ENCODE measurements at places on chromosomes 2 and 18.
A peak's percentile ranks its signal among the peaks of the same experiment; 100 is the strongest.

DNA sequence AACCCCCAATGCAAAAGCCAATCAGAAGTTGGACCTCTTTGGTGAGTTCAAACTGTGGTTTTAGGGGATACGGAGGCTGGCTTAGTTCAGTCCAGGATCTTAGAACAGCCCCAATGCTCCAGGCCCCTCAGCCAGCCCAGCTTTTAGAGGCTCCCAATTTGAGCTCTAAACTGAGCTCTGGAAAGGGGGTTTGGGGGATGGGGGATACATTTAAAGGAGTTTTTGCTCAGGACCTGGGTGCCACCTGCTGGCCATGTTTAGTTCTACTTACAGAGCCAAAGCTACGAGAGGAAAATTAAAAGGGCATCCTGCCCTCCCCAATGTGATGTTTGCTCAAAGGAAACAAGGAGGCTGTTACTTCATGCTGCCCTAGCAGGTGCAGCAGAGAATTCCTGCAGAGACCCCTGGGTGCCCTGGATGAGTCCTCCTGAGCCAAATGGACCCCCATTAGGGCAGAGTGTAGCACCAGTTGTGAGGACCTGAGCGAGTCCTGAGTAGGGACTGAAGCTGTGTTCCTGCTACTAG, 15.9 kb upstream of the TMEM214 start:
- no peaks in the 10 kb centered on the region for H3K27me3 ChIP-seq
- no peak for DNase-seq
- H3K4me3 ChIP-seq, result no peak overlapping the region
- no peaks in the 10 kb centered on the region for H3K36me3 ChIP-seq

DNA sequence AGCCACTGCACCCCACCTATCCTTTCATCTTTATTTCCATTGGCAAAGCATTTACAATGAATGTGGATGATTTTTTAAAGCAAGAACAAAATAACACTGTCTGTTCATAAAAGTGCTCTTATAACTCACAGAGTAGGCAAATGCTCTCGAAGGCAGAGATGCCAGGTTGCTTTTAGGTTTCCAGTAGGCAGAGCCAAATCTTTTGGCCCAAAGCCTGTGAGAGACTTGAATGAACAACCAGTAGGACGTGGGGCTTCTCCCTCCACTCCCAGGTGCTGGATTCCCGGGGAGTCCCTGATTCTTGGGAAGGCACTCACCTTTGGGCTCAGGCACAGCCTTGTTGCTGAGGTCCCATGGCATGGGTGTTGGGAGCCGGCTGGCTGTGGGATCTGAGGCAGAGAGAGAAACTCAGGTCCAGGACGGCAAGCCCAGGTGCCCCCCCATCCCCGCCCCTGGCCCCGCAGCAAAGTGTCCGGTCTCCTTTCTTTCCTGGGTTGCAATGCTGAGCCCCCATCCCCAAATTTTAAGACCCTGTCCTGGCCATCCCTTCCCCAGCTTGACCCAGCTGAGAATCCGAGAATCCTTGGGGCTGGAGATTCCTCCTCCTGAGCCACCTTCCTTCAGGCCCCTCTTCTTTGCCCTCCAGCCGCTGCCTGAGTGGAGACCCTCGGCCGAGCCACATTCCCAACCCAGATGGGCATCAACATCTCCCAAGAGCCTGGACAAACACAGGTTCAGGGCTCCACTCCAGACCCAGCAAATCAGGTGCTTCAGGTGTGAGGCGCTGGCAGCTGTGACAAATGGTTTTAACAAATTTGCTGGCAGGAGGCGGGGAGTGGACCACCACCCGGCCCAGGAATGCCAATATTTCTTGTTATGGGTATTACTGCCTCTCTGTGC, 5.8 kb downstream of the NEURL3 start:
- H3K4me3 ChIP-seq, result no peak overlapping the region
- peaks cover 5% of the 10 kb centered on the region for H3K27me3 ChIP-seq
- H3K36me3 ChIP-seq, result no peaks in the 10 kb centered on the region
- no peak overlapping the region for H3K27ac ChIP-seq

- DNase-seq, result no peak
- no peak overlapping the region for H3K4me3 ChIP-seq
- no peak overlapping the region for H3K27ac ChIP-seq
Measured at GRCh38 chr2:171260471-171261424, 100.1 kb upstream of the TLK1 start.

DNA sequence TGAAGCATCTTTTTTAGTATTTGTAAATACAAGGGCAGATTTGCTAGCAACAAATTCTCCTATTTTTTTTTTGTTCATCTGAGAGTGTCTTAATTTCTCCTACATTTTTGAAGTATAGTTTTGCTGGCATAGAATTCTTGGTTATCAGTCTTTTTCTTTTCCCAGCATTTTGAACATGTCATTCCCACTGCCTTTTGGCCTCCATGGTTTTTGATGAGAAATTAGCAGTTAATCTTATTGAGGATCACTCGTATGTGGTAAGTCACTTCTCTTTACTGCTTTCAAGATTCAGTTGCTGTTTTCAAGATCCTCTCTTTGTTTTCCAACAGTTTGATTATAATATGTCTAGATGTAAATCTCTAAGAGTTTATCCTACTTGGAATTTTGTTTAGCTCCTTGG, 16.9 kb upstream of the RNF149 start:
- no peak for DNase-seq
- no peaks in the 10 kb centered on the region for H3K27me3 ChIP-seq
- peaks cover 13% of the 10 kb centered on the region for H3K4me1 ChIP-seq
- no peaks in the 10 kb centered on the region for H3K36me3 ChIP-seq

- no peak overlapping the region for H3K4me3 ChIP-seq
- no peaks in the 10 kb centered on the region for H3K36me3 ChIP-seq
- no peaks in the 10 kb centered on the region for H3K27me3 ChIP-seq
- H3K4me1 ChIP-seq, result no peaks in the 10 kb centered on the region
Measured at GRCh38 chr18:43010611-43011010, 104.9 kb downstream of the RIT2 start.

DNA sequence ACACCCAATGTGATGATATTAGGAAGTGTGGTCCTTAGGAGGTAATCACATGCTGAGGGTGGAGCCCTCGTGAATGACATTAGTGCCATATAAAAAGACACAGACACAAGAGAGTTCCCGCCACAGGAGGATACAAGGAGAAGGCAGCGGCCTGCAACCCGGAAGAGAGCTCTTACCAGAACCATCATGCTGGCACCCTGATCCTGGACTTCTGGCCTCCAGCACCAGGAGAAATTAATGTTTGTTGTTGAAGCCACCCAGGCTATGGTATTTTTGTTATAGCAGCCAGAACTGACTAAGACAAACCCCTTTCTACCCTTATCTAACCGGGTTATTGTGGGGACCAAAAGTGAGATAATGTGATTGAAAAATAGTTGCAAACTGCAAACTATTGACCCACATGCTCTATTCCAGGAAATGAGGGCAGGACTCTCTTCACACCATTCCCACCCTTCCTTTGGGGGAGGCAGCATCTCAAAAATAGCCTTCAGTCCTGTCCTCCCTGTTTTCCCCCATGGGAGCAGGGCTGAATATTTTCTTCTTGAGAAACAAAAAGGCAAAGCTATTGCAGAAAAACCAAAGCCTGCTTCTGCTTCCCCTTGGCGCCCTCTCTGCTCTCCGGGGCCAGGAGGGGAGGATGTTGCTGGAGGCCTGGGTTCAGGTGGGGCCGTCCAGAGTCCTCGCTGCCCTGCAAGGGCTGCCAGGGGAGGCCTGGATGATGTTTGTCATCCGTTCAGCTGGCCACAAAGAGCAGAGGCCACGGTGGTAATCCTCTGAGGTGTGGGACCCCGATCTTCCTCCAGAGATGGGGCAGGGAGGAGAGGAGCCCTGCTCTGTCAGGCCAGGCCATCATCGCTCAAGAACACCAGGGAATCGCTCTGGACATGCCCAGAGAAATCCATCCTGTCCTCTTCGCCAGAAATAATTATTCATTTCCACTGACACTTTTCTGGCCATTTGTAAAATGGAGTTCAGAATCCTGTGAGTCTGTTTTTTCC, 73.8 kb upstream of the HAAO start:
- H3K4me1 ChIP-seq, result peaks cover 36% of the 10 kb centered on the region
- DNase-seq, result no peak
- H3K27ac ChIP-seq, result peak overlapping the region; percentile 87
- no peaks in the 10 kb centered on the region for H3K27me3 ChIP-seq
- H3K4me3 ChIP-seq, result no peak overlapping the region

GRCh38 chr2:70258532-70258875, 567 bp downstream of the PCYOX1 start:
- no peak for DNase-seq
- peaks cover 27% of the 10 kb centered on the region for H3K36me3 ChIP-seq
- H3K27me3 ChIP-seq, result no peaks in the 10 kb centered on the region
- peaks cover 40% of the 10 kb centered on the region for H3K4me1 ChIP-seq

DNA sequence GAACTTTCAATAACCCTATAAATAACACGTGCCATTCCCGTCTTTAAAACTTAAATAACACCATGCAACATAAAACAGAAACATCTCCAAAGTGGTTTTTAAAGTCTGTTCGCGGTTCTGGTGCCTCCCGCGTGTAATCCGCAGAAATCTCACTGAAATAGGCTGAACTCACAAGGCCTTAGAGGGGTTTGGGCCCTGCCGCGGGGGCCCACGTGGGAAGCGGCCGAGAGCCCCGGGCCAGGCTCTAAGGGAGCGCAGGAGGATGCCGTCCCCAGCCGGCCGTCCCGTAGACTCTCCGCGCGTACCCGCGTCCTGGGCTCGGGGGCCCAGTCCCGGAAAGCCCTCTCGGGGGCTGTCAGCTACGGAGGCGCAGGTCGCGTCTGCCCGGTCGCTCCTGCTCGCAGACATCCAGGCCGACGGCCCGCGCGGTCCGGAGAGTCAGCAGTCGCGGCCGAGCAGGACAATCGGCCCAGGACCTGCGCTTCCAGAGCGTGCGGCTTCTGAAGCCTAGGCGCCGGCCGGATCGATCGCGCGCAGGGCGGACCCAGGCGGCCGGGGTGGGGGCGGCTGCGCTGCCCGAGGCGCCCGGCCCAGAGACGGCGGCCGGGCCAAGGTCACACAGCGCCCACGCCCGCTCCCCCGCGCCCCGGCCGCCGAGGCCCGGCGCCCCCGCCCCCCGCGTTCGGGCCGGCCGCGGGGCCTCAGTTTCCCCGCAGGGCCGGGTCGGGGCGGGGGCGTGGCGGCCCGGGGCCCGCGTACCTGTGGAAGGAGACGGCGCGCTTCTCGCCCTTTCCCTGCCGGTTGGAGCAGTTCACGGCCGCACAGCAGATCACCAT, 558 bp downstream of the THAP4 start:
- peak overlapping the region; percentile 98 for H3K27ac ChIP-seq
- H3K36me3 ChIP-seq, result no peaks in the 10 kb centered on the region
- no peaks in the 10 kb centered on the region for H3K27me3 ChIP-seq

GRCh38 chr2:23760736-23761135, 166.2 kb downstream of the ATAD2B start:
- no peaks in the 10 kb centered on the region for H3K36me3 ChIP-seq
- no peak overlapping the region for H3K4me3 ChIP-seq
- H3K27ac ChIP-seq, result no peak overlapping the region
- H3K4me1 ChIP-seq, result peaks cover 7% of the 10 kb centered on the region

- H3K4me1 ChIP-seq, result no peaks in the 10 kb centered on the region
- no peak for DNase-seq
- H3K27me3 ChIP-seq, result no peaks in the 10 kb centered on the region
- H3K36me3 ChIP-seq, result no peaks in the 10 kb centered on the region
- no peak overlapping the region for H3K4me3 ChIP-seq
- no peak overlapping the region for H3K27ac ChIP-seq
Measured at GRCh38 chr18:21853775-21854552, 113.4 kb downstream of the MIB1 start.

GRCh38 chr18:48926420-48926857, 24.3 kb downstream of the SMAD7 start:
- no peak for DNase-seq
- H3K4me3 ChIP-seq, result no peak overlapping the region

DNA sequence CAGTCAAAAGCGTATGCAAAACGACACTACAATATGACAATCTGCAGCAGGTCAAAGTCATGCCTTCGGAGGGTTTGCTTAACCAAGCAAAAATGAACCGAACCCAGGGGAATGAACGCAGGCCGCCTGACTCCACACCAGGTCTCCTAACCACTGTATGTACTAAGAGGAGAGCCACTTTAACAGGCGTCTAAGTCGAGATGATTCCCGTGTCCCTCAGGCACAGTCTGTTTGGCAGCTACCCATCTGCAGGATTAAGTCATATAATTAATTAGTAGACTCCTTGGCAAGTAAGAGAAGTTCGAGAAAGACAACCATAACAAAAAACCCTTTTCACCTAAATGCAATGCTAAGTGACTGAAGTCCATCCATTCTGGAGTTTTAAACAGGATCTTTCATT, 15.2 kb downstream of the CYB5A start:
- H3K4me1 ChIP-seq, result peaks cover 29% of the 10 kb centered on the region
- no peaks in the 10 kb centered on the region for H3K36me3 ChIP-seq
- H3K27ac ChIP-seq, result no peak overlapping the region
- no peak for DNase-seq

DNA sequence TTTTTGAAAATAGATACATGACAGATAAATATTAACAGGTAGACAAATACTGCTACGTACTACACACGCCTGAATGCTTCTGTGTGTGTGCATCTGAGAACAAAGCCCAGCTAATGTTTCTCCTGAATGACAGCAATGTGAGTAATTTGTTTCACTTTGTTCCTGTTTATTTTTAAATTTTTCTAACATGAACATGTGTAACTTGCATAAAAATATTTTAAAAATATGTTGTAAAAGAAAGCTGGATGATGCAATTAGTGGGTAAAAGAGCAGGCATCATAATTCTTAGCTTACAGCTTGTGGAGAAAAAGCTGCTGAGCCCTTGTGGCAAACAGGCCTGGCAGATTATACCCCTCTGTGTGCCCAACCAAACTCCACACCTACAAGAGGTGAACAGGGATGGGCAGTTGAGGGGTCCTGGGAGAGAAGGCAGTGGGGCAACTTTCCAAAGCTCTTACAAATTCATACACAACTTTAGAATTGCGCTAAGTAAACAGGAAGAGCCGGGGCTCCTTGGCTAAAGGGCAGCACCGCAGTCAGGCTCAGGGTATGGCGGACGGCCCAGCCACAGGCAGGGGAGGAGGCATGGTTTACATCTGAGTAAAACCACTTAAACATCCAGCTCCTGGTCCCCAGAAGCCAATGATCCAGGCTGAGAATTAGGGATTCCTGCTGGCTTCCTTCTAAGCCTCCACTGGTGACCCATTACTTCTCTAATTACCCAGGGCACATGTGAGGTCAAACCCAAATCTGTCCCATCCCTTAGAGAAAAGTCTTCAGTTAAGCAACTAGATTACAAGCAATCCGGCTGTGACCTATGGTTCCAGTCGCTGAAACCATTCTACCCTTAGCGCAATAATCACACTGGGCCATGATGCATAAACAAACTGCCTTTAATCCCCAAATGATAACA, 14.0 kb downstream of the PXDN start:
- H3K27me3 ChIP-seq, result no peaks in the 10 kb centered on the region
- DNase-seq, result no peak
- peak overlapping the region; percentile 79 for H3K27ac ChIP-seq
- peak overlapping the region; percentile 11 for H3K4me3 ChIP-seq
- H3K36me3 ChIP-seq, result no peaks in the 10 kb centered on the region
- peaks cover 50% of the 10 kb centered on the region for H3K4me1 ChIP-seq

- no peaks in the 10 kb centered on the region for H3K27me3 ChIP-seq
- no peaks in the 10 kb centered on the region for H3K4me1 ChIP-seq
- no peaks in the 10 kb centered on the region for H3K36me3 ChIP-seq
- DNase-seq, result peak; percentile 61
Measured at GRCh38 chr18:50750546-50750945, 69.3 kb downstream of the MRO start.

Measured in vagina (tissue), 2 donors.